Left lung (tissue), 14 donors: ENCODE measurements at places on chromosomes 7 and 10. TPM values are rescaled to one million over a fixed set of nuclear protein-coding genes. Genes with fewer than 3 reads are reported as not detected.

LRRC17 gene
- total RNA-seq: 22.9 TPM

INMT gene
- 164 TPM for total RNA-seq

SPDYE2 gene
- not detected for total RNA-seq

EVX1 gene
- total RNA-seq: not detected

FGF8 gene
- not detected for total RNA-seq

OSBPL3 gene
- total RNA-seq: 21.4 TPM

CLEC2L gene
- 0.23 TPM for total RNA-seq

SUGCT gene
- 4.2 TPM for total RNA-seq

SORBS1 gene
- 52.7 TPM for total RNA-seq

MLXIPL gene
- total RNA-seq: 6.2 TPM
